ENCODE measurements at places on chromosomes 11 and 22. TPM values are rescaled to one million over a fixed set of nuclear protein-coding genes. Genes with fewer than 3 reads are reported as not detected.
A peak's percentile ranks its signal among the peaks of the same experiment; 100 is the strongest.

DNA sequence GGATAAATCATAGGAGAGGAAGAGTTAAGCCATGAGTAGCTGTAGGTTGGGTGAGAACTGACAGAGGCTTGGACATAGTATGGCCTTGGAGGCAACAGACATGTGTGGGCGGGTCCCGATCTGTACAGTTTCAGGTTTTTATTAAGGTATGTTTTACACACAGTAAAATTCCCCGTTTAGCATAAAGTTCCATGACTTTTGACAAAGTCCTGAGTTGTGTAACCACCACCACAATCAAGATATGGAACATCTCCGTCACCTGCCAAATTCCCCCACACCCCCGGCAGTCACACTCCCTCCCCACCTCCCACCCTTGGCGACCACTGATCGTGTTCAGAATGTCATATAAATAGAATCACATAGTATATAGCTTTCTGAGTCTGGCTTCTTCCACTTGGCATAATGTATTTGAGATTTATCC, 68.1 kb downstream of the GRIK4 start:
- no peak for DNase-seq

RBFOX2 gene
- 40.9 TPM for total RNA-seq

DNA sequence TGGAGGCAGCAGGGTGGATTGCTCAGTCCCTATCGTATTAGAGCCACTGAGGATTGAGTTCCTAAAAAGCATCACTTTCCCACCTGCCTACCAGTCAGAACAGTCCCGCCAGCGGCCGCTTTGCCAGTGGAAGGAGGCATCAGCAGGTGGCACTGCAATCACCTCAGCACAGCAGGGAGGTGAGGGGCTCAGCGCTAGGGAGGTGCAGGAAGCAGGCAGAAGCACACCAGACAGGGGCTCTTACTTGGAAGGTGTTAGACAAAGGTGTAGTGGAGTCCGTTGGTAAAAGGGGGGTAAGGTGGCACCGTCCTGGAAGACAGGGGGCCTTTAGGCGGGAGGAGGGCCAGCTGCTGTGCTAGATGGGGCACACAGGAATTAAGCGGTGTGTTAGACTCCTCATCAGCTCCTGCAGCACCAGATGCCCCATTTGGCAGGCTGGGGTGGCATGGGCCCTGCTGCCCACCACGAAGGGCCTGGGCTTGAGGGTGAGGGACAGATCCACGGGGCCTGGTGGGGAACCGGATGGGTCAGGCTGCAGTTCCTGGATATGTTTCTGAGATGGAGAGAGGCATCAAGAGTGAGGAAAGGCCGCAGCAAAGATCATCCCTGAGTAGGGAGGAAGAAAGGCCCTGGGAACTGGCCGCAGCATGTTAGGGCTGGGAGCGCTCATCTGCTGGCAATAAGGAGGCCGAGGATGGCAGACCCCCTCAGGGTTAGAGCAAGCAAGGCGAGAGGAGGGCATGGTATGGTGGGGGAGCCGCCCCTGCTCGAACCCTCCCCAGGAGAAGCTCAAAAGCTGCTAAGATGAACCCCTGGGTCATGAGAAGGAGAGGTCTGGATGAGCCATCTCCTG, 42.5 kb downstream of the C11orf58 start:
- peak; percentile 76 for DNase-seq

DNA sequence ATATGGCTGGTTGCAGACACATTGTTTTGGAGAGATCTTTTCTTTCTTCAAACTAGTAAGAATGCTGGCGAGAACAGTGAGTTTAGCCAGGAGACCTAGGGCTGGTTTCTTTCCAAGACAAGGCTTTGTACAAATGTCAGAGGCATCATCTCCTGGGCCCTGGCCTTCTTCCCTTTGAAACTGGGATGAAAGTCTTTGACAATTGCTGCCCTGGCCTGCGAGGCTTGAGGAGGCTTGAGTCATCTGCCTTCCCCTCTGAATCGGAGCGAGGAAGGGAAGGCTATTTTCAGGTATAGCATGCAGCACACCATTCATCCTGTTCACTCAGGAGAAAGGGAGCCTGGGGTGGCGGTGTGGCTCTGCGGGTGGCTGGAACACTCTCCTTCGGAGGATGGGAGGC, 21.5 kb upstream of the PARVG start:
- no peak for DNase-seq

GRCh38 chr11:78946945-78947902, 372.6 kb upstream of the NARS2 start:
- DNase-seq: peak; percentile 52

DNA sequence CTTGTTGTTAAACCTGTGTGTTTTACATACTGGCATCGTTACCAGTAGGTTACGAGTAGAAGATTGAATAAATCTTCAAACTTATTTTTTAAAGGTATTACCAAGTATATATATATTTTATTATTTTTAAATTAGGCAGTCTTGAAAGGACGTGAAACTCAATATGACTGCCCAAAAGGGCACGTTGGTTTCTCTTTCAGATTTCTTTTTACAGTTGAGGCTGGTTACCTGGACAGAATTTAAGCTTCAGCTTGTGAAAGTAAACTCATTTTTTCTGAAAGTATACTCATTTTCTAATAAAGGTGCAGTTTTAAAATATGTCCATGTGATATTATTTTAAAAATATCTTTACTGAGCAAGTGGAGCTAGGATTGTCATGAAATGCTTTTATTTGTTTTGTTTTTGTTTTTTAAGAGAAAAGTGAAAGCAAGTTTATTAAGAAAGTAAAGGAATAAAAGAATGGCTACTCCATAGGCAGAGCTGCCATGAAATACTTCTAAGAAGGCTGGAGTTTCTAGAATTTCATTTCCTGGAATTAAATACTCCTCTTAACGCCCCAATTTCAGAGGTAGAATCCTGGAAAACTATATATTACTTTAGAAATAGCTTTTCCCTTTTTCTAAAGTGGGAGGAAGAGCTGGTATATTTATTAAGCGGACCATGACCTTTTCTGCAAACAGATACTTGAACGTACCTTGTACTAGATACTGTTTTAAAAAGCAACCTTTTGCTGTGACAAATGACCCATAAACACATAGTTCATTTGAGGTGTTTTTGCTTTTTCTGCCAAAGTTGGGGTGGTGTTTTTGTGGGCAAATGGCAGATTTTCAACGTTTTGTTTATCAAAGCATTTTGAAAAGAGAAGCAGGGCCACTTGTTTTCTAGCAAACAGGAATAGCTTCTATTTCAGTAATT, 1.9 kb downstream of the FBXO7 start:
- no peak for DNase-seq

MISFA gene
- total RNA-seq: not detected

GRCh38 chr11:91872243-91872642, 352.4 kb upstream of the FAT3 start:
- no peak for DNase-seq

GRCh38 chr11:22256876-22257275, 64.0 kb downstream of the ANO5 start:
- DNase-seq: no peak

DNA sequence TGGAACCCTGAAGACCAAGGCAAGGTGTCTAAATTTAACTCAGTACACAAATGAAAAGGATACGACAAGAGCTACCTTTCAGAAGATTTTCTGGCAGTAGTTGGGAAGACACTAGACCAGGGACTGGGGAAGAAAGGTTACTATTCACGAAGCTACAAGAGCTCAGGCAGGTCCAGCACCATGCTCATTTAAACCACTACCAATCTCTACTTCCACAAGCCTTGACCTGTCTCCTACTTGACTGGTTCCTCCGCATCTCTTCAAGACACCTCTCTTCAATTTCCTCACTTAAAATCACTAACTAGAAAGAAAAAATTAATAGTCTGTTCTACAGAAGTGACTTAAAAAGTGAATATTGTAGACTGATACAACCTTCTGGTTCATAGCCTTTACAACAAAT, 22.9 kb downstream of the TCF20 start:
- DNase-seq: no peak

DNA sequence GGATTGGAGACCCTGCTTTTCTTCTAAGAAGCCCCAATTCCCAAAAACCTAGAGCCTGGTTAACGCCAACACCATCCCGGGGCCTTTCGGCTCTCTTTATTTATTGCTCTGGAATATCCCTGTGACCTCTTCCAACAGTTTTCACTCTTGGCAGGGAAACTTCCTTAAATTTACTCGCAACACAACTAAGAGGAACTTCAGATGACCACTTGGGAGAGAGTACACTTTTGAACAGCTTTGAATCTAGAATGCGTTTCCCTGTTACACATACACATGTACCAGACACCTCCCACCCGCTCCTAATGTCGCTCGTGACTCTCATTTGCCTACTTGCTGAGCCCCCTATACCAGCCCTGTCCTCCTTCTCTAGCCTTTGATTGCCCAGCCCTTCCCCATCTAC, 19.4 kb downstream of the TUBA8 start:
- no peak for DNase-seq

C11orf16 gene
- total RNA-seq: not detected

SLC35F2 gene
- total RNA-seq: 32.9 TPM

GRCh38 chr11:92628401-92629292, 340.8 kb upstream of the MTNR1B start:
- DNase-seq: no peak

DNA sequence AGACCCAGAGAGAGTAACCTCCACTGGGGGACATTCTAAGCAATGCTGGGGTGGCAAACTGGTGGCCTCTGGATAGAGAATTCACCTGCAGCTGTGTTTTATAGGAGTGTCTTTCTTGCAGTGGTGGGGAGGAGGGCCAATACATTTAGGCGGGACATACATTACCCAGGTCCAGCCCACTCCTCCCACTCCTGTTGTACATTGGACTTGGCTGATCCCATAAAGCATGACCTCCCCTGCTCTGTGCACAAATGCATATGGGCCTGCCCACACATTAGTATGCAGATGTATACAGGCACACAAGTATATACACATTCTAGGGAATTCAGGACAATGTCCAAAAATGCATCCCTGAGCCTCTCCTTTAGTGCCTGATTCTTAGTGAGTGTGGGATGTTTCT, 99.1 kb downstream of the RRAS2 start:
- no peak for DNase-seq

UBQLN3 gene
- total RNA-seq: not detected

DNA sequence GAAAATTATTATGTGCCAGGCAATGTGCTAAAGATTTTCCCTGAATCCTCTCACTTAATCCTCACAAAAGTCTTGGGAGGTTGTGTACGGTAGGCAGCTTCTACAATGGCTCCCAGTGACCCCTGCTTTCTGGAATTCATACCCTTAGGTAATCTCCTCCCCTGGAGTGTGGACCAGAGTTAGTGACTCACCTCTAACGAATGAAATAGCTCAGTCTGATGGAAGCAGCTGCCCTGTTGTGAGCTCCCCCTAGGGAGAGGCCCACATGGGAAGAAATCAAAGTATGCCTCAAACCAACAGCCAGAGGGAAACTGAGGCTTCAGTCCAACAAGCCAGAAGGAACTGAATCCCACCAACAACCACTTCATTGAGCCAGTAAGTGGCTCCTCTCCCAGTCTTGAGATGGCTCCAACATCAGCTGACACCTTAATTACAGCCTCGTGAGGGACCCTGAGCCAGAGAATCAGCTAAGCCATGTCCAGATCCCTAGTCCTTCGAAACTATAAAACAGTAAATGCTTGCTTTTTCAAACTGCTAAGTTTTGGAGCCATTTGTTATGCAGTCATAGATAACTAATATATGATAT, 98.9 kb upstream of the ISX start:
- DNase-seq: no peak

DNA sequence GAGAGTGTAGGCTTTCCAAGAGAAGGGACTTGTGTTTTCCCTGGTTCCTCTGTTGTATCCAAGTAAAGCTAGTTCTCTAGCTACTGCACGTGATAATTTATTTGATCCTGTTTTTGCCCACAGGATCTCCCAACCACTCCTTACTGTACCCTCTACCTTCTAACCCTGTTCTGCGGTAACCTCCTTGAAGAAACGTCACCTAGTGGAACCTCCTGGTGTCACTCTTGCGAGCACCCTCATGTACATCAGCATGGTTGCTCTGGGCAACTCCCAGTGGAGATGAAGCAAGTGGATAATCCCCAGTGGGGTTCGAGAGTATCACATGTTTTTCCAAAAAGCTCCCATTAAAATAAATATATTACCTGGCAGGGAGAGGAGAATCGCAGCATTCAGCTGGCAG, 108.9 kb upstream of the CLMP start:
- DNase-seq: no peak

DNA sequence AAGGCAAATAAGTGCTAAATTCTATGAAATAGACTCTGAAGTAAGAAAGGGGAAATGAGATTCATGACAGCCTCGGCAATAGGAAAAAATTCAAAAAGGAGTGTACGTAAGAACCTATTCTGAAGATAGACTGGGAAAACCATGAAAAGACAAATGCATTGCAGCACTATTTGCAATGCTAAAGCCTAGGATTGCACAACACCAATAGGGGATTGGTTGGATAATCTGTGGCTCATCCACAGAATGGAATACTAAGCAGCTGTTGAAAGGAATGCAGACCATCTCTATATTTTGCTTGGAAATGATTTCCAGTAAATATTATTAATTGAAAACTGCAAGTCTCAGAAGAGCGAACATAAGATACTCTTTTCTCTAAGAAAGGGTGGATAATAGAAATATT, 91.7 kb upstream of the CLMP start:
- no peak for DNase-seq

OR5B21 gene
- total RNA-seq: not detected

GRCh38 chr22:39530692-39531331, 1.7 kb downstream of the RPS19BP1 start:
- no peak for DNase-seq

- DNase-seq: no peak
These were observed 6.3 kb upstream of the SMIM35 start for GRCh38 chr11:118092907-118093571.

OR5B2 gene
- total RNA-seq: not detected

DNA sequence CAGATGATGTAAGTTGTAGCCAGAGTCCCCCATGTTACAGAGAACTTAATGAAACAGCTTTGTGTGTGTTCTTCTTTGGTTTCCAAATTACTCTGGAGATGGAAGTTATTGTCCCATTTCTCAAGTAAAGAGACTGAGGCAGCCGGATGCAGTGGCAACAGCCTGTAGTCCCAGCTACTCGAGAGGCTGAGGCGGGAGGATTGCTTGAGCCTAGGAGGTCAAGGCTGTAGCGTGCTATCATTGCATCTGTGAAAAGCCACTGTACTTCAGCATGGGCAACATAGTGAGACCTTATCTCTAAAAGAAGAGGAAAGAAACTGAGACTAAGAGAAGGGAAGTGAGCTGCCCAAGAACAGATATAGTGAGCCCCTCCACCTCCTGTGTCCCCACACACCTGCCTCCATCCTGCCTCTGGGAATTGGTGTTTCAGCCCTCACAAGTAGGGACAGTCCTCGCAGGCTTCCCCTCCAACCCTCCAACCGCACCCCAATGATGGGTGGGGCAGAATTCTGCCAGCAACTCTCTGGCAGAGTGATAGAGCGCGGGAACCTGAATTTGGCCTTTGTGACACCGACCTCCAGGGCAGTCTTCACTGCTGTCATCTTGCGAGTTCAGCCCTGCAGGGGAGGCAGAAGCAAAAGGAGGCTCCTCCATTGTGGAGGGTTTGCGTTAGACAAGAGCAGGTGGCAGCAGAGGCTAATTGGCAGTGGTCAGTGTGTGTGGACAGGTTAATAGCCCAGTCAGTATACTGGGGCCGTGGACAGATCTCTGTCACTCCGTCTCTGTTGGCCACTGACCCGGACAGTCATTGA, 1.6 kb downstream of the PDXP start:
- no peak for DNase-seq

GAL3ST1 gene
- 0.61 TPM for total RNA-seq

GRCh38 chr22:48365386-48365785, 1462.3 kb downstream of the BRD1 start:
- DNase-seq: peak; percentile 69

GRCh38 chr11:9219572-9219971, 45.6 kb downstream of the DENND5A start:
- peak; percentile 31 for DNase-seq

GRCh38 chr22:24579258-24579601, 13.6 kb downstream of the LRRC75B start:
- no peak for DNase-seq

GRCh38 chr22:20165421-20165820, 14.6 kb upstream of the CCDC188 start:
- no peak for DNase-seq
